ENCODE measurements at places on chromosomes 7 and 10.

DNA sequence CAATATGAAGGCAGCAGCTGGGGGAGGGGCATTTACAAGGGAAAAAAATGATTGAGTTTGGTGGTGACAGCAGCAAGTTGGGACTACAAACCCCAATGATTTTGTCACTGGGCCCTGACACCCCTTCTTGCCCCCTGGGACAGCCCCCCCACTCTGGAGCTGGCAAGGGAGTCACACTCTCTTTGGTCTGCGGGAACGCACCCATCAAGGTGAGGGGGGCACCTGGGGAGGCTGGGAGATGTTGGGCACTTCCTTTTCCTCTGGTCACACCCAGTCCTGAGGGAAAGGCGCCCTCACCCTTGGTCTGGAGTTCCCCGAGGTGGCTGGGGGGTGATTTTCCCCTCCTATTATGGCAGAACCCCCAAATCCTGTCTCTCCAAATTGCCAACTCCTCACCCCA lies 24.4 kb downstream of the EPHB4 start:
- DNase-seq: no peak

DNA sequence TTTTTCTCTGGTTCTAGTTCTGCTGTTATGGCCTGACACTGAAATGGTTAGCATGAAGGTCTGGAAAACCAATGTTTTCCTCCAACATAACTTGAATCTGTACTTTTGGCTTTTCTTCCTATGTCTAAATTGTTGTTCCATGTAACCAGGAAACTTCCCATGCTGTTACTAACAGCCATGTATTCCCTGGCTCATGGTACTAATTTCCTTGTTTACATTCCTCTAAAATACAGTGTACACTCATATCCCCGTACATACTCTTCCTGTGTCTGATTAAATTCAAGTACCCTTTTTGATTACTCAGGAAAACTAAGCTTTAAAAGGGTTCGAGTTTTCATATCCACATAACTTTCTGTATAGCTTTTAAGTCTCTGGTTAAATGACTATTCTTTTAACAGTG lies 12.3 kb upstream of the ACSM6 start:
- DNase-seq: no peak

GRCh38 chr7:136102881-136103280 lies 125.7 kb upstream of the MTPN start:
- DNase-seq: no peak

GRCh38 chr10:7766241-7766640 lies 21.6 kb downstream of the KIN start:
- no peak for DNase-seq

DNA sequence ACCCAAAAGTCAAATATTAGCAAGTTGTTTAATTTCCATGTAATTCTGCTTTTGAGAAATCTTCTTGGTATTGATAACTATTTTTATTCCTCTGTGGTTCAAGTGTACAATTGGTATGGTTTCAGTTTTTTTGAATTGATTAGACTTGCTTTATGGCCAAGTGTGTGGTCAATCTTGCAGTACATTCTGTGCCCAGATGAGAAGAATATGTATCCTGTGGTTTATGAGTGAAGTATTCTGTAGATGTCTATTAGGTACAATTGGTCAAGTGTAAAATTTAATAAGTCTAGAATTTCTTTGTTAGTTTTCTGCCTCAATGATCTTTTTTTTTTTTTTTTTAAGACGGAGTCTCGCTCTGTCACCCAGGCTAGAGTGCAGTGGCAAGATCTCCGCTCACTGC lies 36.6 kb upstream of the C7orf33 start:
- no peak for DNase-seq

DNA sequence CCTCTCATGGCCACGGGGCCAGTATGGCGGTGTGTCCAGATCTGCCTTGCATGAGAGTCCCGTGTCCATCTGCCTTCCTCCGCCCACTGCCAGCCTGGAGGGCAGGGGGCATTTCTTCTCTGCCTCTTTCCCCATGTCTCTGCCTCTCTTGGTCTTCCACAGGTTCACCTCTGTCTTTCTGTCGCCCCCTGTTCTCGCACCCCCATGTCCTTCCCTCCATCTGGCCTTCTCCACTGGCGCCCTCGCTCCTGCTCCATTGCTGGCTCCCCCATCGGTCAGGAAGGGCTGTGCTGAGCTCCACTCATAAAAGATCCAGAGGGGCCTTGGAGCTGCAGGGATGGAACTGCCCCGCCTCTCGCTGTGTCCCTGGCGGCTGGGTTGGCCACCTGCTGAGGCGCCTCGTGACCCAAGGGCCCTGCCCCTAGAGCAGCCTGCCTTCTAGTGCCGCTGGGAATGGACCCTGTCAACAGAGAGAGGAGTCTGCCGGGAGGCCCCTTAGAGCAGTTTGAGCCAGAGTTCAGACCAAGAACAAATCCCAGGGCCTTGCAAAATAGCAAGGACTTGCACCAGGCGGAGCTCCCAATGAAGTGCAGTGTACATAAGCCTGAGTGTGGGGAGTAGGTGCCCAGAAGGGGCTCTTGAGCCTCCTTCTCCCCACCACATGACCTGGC lies 42.0 kb downstream of the GOLGA7B start:
- no peak for DNase-seq

GRCh38 chr10:71575451-71575850 lies 144.1 kb downstream of the C10orf105 start:
- no peak for DNase-seq

DNA sequence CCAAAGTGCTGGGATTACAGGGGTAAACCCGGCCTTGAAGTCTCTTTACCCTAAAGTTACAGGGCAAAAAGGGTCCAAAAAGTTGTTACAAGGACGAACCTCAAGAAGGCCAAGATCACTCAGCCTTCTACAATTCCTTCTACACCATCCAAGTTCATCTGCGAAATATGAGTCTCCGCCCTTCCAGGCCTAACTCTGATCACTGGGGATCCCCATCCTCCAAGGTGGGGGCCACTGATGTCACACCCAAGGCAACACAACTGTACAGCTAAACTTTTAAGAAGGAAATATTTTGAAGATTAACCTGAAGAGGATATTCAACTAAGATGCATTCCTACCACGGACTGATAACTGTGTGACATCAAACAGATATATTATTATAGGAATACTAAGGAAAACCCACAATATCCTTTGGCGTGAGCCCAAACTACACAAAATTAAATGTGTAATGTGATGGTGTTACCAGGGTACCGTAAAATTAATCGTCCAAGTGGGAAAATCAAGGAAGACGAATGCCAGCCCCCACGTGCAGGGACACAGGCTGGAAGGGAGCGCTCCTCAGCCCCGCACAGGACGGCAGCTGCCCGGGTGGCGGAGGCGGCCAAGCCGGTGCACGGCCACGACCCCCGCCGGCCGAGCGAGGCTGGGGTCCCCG lies 1.0 kb downstream of the PAXIP1 start:
- no peak for DNase-seq

DNA sequence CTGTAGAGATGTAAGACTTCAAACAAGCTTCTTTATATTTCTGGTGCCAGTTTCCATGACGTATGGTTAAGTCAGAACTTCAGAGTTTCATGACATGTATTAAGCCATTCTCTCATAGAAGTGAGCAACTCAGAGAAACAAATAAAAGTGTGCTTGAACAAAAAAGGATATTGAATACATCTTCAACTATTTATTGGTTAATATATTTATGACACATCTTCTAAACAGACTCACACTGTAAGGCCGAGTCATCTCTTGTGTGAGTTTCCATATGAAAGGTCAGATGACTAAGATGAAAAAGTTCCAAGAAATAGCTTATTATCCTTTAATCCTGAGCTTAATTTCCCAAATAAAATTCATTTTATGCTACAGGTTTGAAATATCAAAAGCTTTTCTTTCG lies 105.5 kb upstream of the CSTF2T start:
- no peak for DNase-seq

- no peak for DNase-seq
These were observed 20.7 kb downstream of the AVL9 start for GRCh38 chr7:32515890-32516550.

DNA sequence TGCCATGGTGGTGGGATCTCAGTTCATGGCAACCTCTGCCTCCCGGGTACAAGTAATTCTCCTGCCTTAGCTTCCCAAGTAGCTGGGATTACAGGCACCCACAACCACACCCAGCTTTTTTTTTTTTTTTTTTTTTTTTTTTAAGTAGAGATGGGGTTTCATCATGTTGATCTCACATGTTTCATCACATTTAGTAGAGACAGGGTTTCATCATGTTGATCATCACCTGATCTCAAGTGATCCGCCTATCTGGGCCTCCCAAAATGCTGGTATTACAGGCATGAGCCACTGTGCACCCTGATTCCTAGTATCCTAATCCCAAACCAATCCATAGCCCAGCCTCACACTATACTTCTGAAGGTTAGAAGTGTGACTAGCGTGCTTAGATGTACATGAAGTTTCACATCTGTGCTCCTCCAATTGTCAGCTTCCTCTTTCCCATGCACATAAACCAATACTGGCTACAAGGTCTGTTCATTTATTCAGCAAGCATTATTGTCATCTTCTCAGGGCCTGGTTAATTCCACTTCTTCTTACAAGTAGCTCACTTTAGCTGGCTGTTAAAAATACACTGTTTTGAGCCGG lies 6.8 kb upstream of the NAT16 start:
- no peak for DNase-seq

GRCh38 chr7:70405241-70405640 lies 726.7 kb upstream of the GALNT17 start:
- DNase-seq: no peak

- no peak for DNase-seq
These were observed 167.9 kb downstream of the CPEB3 start for GRCh38 chr10:92122941-92123450.

DNA sequence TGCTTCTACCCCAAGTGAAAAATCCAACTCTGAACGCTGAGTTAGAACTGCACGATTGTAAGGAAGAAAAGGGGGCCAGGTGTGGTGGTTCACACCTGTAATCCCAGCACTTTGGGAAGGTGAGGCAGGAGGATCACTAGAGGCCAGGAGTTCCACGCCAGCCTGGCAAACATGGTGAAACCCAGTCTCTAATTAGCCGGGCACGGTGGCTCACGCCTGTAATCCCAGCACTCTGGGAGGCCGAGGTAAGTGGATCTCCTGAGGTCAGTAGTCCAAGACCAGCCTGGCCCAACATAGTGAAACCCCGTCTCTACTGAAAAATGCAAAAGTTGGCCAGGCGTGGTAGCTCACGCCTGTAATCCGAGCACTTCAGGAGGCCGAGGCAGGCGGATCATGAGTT lies 9.0 kb downstream of the GUSB start:
- no peak for DNase-seq

- DNase-seq: no peak
These were observed 58.6 kb upstream of the EBF3 start for GRCh38 chr10:130022511-130023299.

DNA sequence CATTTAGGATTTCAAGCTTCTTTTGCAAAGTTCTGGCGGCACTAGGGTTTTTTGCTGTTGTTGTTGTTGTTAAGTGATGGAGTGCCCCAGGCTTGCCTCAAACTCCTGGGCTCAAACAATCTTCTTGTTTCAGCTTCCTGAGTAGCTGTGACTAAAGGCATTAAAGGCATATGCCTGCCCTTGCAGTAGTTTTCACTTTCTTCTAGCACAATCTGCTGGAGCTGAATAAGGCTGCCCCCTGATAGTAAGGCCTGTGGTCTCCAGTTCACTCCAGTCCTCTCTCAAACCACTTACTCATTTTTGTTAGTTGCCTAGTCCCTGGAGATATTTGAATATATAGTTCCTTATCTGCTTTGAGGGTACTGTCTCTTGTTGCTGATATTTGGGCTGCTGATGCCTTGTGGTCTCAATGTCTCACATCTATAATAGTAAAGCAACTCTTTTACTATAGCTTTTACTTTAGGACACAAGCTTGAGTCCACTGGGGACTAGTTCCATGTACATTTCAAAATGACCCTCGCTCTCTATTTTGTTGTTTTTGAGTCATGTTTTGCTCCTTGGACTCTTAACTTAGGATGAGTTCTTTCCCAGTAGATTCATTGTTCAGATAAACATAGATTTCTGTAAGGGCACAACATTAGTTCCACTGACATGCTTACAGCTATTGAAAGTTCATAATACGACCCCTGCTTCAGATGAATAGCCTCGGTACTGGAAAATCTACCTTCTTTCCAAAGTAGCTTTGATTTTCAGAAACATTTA lies 25.5 kb downstream of the PHF14 start:
- DNase-seq: no peak

DNA sequence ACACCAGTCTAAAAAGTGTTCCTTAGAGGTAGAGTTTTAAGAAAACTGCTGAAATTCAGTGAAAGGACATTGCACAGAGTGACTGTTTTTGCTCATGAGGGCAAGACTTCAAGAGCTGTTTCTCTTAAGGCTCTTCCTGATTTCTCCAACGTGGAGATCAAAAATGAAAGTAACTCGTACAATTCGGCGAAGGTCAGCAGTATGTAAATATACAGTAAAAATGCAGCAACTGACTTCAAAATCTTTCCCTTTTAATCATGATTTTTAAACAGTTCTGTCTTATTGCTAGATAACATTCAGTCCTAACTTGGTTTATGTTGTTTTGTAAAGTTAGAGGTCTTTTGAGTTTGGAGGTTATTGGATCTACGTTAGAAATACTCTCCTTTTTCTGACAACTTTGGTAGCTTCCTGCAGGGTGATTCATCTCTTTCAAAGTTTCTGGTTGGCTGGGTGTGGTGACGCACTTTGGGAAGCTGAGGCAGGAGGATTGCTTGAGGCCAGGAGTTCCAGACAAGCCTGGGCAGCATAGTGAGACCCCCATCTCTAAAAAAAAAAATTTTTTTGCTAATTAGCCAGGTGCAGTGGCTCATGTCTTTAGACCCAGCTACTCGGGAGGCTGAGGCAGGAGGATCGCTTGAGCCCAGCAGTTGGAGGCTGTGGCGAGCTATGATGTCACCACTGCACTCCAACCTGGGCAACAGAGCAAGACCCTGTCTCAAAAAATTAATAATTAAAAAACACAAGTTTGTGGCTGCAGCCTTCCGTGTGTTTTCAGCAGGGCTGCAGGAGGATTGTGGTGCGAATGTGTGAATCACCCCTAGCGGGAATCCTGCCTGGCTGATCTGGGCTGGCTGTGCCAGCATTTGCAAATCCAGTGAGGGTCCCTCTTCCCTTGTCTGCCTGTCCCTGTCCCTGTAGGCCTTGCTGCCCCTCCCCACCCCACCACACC lies 29.2 kb upstream of the AP5Z1 start:
- DNase-seq: no peak

- no peak for DNase-seq
These were observed 194.1 kb downstream of the CREB5 start for GRCh38 chr7:28606421-28606820.

DNA sequence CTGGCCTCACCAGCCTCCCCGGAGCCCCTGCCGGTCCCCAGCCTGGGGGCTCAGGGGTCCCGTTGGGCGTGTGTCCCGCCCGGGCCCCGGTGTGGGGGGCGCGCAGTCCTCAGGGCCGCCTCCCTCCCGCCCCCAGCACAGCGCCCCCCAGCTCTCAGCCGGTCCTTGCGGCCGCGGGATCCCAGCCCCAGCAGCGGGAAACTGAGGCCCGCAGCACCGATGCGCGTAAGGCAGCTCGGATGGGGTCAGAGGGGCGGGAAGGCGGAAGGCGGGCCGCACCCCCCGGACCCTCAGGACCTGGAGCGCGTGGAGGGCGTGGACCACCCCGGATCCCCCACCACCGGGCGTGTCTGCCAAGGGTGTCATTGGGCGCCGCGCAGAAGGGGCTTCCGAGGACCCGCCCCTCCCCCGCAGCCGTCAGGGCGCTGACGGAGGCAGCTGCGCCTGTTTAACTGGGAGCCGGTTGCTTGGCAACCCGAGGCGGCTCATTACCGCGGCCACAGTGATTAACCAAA lies 14.9 kb downstream of the UNCX start:
- DNase-seq: no peak
